ENCODE measurements at places on chromosomes 7 and 10.

- no peak for DNase-seq
Observed at GRCh38 chr10:10193848-10194247, 823.8 kb upstream of the CELF2 start.

- no peak for DNase-seq
Observed at GRCh38 chr10:95264227-95265051, 26.4 kb downstream of the PDLIM1 start.

DNA sequence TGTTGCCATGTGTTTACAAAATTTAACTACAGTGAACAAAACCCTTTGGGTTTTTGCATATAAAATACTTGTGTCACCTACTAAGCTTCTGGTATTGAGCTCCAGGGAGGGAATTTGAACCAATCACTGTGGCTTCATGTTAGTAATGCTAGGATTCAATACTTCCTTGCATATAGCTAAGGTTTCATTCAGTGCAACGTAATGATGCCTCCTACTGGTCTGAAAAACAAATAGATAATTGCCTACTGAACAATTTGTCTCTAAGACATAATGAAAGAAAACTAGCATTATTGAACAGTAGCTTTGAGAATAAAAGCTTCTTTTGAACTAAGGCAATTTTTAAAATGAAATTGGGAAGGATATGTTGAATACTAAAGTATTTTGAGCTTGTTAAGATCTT is 244.4 kb downstream of the ZWINT start:
- no peak for DNase-seq

DNA sequence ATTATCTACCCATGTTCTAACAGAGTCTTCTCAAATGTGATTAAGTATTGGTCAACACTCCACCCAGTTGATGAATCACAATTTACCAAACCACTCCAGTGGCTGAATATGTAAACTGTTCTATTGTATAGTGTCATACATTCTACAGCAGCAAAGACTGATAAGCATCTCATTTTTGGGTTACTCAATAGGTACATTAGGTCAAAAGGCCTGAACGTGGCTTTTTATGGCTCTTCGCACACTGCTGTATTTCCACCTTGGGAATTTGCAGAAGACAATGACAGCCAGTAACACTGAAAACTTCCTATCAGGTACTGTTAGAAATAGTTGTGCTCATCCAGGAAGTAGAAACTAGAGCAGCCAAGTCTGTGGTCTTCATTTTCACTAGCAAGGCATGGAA is 166.9 kb downstream of the GLI3 start:
- DNase-seq, result no peak

- no peak for DNase-seq
Observed at GRCh38 chr7:7517754-7518153, 17.9 kb downstream of the COL28A1 start.

DNA sequence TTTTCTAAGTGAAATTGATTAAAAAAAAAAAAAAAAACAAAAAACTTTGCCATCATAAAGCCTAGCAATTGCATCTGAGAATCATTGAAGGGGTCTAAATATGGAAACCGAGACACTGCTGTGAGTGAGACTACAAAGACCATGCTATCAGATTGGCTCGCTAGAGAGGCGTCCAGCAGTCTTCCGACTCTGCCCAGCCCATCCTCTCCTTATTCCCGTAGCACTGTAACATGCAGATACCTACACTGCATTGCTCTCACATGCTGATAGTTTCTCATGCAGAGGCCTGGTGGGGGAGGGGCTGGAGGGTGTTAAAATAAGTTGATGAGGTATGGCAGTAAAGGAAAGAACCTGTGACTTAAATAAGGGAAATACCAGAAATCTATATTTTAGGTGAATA is 130.7 kb downstream of the NRF1 start:
- DNase-seq, result no peak

DNA sequence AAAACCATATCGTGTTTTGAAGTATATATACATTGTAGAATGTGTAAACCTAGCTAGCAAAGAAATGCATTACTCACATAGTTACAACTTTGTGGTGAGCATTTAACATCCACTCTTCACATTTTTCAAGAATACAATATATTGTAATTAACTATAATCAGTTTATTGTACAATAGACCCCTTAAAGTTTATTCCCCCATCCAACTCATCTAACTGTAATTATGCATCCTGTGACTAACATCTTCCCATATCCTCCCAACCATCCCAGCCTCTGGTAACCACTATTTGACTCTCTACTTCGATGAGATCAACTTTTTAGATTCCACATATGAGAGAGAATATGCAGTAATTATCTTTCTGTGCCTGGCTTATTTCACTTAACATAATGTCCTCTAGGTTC is 526.4 kb downstream of the KIF20B start:
- no peak for DNase-seq
